ENCODE measurements at places on chromosomes 11 and 22.

DNA sequence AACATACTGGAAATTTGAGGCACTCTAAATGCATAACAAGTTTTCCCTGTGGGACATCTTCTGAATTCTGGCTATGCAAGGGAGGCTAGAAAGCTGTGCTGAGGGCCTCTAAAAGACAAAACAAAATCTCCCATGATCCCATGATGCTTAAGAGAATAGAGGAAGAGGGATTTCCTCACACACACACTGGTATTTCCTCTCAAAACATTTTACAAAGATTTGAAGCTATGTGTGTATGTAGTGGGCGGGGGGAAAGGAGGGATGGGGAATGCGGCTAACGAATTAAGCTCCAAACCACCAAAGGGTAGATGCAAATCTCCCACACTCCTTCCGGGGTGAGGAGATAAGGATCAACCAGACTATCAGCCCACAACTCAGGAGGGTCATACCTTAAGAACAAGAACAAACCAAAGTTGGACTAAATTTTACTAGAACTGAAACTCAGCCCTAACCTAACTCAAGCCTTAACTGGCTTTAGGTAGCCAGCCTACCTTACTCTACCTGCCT, 6.0 kb downstream of the OR2AT4 start:
- DNase-seq = no peak

DNA sequence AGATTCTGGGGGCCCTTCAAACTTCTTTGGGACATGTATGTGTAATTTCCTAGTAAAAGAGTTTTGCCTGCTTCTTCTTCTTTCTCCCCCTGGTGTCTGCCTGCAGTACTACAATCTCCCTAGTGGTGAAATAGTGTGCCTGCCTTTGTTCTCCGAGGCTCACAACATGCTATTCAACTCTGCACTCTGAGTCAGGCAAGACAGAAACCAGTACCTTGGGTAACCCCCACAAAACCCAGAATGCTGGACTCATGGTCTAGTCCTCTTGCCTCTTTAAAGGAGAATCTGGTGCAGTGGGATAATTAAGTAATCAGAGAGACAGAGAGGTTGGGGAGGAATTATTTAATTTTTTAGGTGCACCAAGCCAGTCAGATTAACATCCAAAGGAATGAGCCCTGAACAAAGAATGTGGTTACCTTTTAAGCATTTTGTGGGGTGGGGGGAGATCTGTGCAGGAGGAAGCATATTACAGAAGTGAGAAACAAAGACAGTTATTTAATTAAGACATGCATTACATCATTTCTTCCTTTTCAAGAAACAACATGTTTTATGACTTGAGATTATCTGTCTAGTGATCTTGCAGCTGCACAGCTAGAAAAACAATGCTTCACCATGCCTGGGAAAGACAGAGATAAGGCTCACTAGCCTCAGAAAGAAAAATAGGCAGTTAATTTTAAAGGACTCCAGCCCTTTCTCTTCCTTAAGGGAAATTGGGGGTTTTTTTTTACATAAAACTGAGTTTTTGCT, 11.0 kb upstream of the MS4A6A start:
- no peak for DNase-seq

DNA sequence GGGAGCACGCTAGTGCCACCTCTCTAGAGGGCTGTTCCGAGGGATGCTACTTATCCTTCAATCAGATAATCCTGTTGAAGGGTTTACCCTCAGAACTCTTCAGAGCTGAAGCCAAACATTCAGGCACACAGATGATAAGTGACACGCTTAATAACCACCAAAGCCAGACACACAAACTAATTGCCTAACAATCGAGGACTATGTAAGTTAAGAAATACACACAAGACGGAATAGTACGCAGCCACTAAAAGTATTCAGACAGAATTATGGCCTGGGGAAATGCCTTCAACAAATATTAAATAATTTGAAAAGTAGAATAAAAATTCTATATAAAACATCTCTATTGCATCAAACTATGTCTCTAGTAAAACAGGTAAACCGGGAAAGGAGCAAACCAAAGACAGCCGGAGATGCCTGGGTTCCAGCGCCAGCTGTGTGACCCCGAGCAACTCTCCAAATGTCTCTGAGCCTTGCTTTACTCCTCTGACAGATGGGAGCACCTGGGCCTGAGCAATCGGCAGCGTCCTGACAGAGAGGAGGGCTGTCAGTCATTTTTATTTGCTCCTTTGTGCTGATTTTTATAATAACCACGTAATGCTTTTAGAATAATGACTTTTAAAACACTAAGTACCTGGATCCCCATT, 11.3 kb downstream of the LRFN4 start:
- DNase-seq = no peak

DNA sequence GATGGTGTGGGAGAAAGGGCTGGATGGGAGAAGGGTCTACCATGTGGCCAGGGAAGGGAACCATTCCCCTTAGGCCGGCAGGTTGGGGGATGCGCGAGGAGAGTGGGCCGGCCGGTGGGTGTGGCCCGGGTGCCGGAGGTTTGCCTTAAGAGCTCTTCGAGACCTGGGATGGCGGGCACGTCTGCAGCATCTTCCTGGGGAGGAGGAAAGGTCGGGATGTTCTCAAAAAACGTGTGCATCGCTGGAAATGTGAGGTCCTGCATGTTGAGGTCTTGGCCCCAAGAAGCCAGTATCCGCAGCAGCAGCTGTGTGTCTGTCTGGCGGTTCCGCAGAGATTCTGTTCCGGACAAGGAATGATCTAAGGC, 1.4 kb downstream of the NAV2 start:
- no peak for DNase-seq

Data from left forelimb (tissue), 1 donor.